HFF-Myc (cell line): ENCODE measurements at places on chromosomes 1 and 21.

GRCh38 chr1:3548156-3548893 lies 63.0 kb downstream of the MEGF6 start:
- DNase-seq = no peak

DNA sequence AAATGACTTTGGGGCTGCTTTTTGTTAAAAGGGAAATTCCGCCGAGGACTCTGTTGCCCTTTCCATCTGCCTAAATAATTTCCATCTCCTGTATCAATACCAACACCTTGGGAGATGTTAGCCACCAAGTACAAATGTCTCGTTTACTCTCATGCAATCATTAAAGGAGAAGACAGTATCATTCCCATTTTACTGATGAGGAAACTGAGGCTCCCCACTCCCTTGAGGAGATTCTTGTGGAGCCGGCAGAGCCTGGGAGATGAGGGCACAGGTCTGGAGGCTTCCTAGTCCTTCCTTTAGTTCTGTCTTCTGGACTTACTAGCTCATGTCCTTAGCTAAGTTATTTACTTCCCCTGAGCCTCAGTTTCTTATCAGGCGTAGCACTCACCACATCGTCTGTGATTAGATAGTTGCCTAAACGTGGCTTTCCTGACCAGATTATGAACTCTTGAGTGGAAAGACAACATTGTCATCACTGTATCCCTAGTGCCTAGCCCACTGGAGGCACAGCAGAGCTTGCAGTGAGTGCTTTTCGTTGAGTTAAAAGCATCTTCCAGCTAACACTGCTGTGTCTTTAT lies 81.6 kb downstream of the ADSS2 start:
- DNase-seq = no peak

- DNase-seq = no peak
Observed at GRCh38 chr1:162966613-162967012, 102.5 kb upstream of the RGS4 start.

DNA sequence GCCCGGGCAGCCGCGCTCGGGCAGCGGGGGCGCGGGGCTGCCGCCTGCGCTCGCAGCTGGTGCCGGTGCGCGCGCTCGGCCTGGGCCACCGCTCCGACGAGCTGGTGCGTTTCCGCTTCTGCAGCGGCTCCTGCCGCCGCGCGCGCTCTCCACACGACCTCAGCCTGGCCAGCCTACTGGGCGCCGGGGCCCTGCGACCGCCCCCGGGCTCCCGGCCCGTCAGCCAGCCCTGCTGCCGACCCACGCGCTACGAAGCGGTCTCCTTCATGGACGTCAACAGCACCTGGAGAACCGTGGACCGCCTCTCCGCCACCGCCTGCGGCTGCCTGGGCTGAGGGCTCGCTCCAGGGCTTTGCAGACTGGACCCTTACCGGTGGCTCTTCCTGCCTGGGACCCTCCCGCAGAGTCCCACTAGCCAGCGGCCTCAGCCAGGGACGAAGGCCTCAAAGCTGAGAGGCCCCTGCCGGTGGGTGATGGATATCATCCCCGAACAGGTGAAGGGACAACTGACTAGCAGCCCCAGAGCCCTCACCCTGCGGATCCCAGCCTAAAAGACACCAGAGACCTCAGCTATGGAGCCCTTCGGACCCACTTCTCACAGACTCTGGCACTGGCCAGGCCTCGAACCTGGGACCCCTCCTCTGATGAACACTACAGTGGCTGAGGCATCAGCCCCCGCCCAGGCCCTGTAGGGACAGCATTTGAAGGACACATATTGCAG lies 3.0 kb downstream of the ARTN start:
- DNase-seq = no peak
